ENCODE measurements at places on chromosomes 12 and 14.

- no peaks in the 10 kb centered on the region for H3K27me3 ChIP-seq
- H3K4me1 ChIP-seq, result no peaks in the 10 kb centered on the region
- H3K27ac ChIP-seq, result no peak overlapping the region
- H3K4me3 ChIP-seq, result no peak overlapping the region
Measured at GRCh38 chr14:44180975-44181374, 326.1 kb downstream of the FSCB start.

- H3K4me3 ChIP-seq, result no peak overlapping the region
- no peak overlapping the region for H3K27ac ChIP-seq
- no peaks in the 10 kb centered on the region for H3K4me1 ChIP-seq
- no peaks in the 10 kb centered on the region for H3K27me3 ChIP-seq
Measured at GRCh38 chr14:104634138-104634760, 29.7 kb upstream of the TMEM179 start.

DNA sequence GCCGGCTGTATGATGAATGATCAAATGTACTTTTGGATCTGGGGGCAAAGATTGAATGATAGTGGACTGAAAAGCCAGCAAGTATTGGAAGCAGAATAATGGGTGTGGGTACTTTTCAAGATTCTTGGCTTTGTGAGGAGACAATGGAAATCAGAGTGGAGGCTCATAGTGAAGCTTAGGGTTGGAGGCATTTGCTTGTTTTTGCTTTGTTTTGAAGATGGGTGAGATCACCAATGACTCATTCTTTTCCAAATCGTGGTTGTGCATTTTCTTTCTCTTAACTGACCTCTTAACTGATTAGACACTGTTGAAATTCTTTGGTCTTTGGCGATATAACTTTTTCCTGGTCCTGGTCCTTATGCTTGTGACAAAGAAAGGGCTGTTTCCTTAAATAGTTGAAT lies 54.4 kb downstream of the PELI2 start:
- H3K36me3 ChIP-seq, result no peaks in the 10 kb centered on the region
- H3K27me3 ChIP-seq, result no peaks in the 10 kb centered on the region
- no peak for DNase-seq
- H3K4me1 ChIP-seq, result peaks cover 9% of the 10 kb centered on the region
- peak overlapping the region; percentile 68 for H3K27ac ChIP-seq

- H3K4me3 ChIP-seq, result no peak overlapping the region
- H3K36me3 ChIP-seq, result no peaks in the 10 kb centered on the region
- peak overlapping the region; percentile 90 for H3K27ac ChIP-seq
- no peaks in the 10 kb centered on the region for H3K27me3 ChIP-seq
- no peaks in the 10 kb centered on the region for H3K4me1 ChIP-seq
Measured at GRCh38 chr12:77232045-77232444, 166.7 kb upstream of the E2F7 start.

GRCh38 chr14:70982200-70982599 lies 74.9 kb downstream of the PCNX1 start:
- peaks cover 12% of the 10 kb centered on the region for H3K36me3 ChIP-seq
- H3K27me3 ChIP-seq, result no peaks in the 10 kb centered on the region
- H3K4me1 ChIP-seq, result no peaks in the 10 kb centered on the region
- H3K27ac ChIP-seq, result no peak overlapping the region
- DNase-seq, result no peak
- H3K4me3 ChIP-seq, result no peak overlapping the region

- H3K27ac ChIP-seq, result no peak overlapping the region
- no peaks in the 10 kb centered on the region for H3K27me3 ChIP-seq
- no peak for DNase-seq
- no peaks in the 10 kb centered on the region for H3K36me3 ChIP-seq
Measured at GRCh38 chr14:70893062-70893845, 14.0 kb upstream of the PCNX1 start.

DNA sequence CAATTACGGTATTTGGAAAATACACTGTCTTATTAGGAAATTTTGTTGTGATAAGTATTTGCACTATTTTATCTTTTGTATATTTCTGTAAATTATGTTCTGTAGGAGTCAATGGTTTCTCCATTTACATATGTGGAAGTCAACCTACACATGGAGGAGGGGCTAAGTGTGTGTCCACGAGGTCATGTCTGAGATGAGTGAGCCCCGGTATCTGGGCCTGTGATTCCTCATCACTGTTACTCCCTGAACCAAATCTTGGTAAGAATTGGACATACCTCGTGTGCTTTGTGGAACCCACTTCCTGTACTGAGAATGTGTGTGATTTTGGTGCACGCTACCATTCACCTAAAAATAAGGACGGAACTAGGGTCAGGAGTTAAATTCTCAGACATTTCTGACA lies 1105.5 kb downstream of the TMEM121 start:
- no peaks in the 10 kb centered on the region for H3K36me3 ChIP-seq
- DNase-seq, result no peak
- no peak overlapping the region for H3K27ac ChIP-seq
- H3K4me1 ChIP-seq, result no peaks in the 10 kb centered on the region
- H3K4me3 ChIP-seq, result no peak overlapping the region
- no peaks in the 10 kb centered on the region for H3K27me3 ChIP-seq

GRCh38 chr14:104438166-104438887 lies 141.2 kb upstream of the C14orf180 start:
- H3K4me3 ChIP-seq, result no peak overlapping the region
- H3K27ac ChIP-seq, result no peak overlapping the region
- peak; percentile 9 for DNase-seq
- H3K27me3 ChIP-seq, result no peaks in the 10 kb centered on the region

GRCh38 chr12:47164724-47165439 lies 85.1 kb upstream of the AMIGO2 start:
- no peaks in the 10 kb centered on the region for H3K36me3 ChIP-seq
- no peak overlapping the region for H3K27ac ChIP-seq
- H3K27me3 ChIP-seq, result no peaks in the 10 kb centered on the region

GRCh38 chr12:89492883-89493282 lies 31.7 kb downstream of the GALNT4 start:
- no peaks in the 10 kb centered on the region for H3K36me3 ChIP-seq
- H3K4me1 ChIP-seq, result no peaks in the 10 kb centered on the region
- no peaks in the 10 kb centered on the region for H3K27me3 ChIP-seq
- H3K27ac ChIP-seq, result no peak overlapping the region

All from breast epithelium (tissue), 4 donors.